ENCODE measurements at places on chromosomes 7 and 10.

DNA sequence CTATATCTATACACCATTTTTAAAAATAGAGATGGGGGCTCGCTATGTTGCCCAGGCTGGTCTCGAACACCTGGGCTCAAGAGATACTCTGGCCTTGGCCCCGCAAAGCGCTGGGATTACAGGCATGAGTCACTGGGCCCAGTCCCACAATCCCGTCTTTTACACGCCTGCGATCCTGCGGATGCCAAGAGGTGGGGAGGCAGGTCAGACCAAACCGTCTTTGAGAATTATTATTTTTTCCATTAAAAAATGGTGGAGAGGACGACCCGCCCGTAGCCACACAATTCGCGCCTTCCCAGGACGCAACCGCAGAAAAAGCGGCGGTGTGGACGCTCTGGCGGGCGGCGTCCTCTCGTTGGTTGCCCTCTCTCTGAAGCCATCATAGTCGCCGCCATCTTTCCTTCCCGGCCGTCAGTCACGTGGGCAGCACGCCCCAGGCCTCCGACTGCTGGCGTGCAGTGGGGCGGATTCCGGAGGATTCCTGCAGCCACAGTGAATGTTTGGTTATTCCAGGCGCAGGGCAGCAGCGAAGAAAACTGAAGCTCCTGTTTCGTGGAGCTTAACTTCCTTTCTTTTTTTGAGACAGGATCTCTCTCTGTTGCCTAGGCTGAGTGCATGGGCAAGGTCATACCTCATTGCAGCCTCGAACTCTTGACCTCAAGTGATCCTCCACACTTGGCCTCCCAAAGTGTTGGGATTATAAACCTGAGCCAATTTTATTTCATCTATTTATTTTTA, 9.9 kb upstream of the EPHB4 start:
- DNase-seq = peak; percentile 97

DNA sequence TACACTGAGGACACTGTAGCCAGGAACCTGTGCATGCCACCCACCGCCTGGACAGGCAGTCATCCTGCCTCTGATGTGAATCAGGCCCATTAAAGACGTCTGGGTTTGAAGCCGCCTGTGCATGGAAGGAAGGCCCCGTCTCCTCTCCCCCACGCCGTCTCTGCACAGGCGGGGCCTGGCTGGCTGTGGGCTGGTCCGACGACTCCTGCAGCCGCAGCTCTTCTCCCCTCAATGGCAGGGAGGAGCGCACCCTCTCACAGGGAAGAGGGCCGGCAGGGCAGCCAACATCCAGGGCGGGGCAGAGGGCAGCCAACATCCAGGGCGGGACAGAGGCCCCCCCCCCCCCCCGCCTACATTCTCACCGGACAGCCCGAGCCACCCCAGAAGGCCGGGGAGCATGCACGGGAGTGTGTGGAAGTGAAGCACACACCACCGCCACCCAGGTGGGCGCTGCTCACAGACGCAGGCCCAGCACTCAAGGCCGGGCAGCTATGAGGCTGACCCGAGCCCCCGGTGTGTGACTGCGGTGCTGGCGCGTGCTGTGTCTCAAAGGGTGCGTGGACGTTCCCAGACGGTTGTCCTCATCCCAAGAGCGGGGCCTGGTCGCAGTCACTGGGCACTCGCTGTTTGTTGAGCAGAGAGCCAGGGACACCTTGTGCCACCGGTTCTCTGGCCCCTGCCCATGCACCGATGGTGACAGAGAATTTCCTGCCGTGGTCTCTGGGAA, 19.1 kb downstream of the DPYSL4 start:
- no peak for DNase-seq

GRCh38 chr10:131907679-131908078, 6.9 kb downstream of the PPP2R2D start:
- no peak for DNase-seq

GRCh38 chr7:55304018-55304762, 60.9 kb upstream of the LANCL2 start:
- DNase-seq = peak; percentile 9

DNA sequence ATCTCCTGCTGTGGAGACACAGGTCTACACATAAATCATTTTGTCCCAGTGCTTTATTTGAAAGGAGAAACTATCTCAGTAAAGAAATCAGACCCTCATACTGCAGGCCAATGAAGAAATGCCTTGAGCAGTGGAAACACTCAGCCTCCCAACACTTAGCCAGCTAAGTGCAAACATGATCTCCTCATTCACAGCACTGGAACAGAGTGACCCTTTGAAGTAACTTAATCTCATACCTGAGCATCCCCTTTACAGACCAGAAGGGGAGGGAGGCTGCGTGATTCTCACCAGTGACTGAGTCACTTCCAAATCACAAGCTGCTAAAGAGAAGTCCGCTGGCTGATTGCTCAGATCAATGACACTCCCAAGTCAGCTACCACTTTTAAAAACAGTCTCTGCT, 4.5 kb downstream of the CHST15 start:
- no peak for DNase-seq

DNA sequence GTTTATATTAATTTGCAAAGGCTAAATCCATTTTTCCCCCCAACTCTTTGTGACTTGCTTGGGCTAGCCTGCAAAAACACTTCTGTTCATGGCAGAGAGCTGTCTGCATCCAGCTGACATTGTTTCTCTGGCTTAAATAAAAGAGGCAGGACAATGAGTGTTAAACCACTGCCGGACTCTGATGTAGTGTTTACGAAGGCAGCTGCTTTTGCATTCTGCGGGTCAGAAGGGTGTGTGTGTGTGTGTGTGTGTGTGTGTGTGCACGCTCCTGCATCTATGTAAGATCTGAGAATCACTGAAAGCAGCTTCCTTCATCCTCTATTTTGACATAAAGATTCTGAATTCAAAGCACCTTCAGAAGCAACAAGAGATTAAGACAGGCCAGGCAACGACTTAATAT, 28.3 kb downstream of the NRP1 start:
- DNase-seq = no peak

GRCh38 chr7:149216402-149216801, 21.1 kb downstream of the ZNF282 start:
- no peak for DNase-seq

DNA sequence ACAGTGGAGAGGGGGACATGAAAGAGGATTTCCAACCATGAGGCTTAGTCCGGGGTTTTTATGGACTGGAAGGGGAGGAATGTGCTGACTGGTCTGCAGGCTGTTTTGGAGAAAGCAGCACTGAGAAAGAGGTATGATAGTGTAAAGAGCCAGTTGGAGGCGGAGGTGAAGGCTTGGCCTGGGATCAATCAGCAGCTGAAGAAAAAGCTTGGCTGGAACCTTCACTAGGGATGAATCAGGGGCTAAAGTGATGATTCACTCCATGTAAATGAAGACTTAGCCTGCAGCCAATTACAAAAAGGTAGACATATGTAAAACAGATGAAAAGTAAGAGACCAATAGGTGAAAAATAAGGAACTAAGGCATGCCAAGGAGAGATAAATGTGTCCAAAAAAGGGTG, 1382.6 kb downstream of the GATA3 start:
- DNase-seq = no peak

- DNase-seq = no peak
Measured at GRCh38 chr7:158097453-158098124, 490.0 kb downstream of the PTPRN2 start.

GRCh38 chr10:124544711-124545110, 83.1 kb downstream of the LHPP start:
- no peak for DNase-seq

- DNase-seq = no peak
Measured at GRCh38 chr7:71129126-71129525, 2.8 kb upstream of the GALNT17 start.

GRCh38 chr7:126525906-126526305, 726.8 kb downstream of the GRM8 start:
- DNase-seq = no peak
